ENCODE measurements at places on chromosomes 5 and 9.

- DNase-seq, result no peak
Observed at GRCh38 chr5:151121665-151122064, 35.9 kb downstream of the ANXA6 start.

DNA sequence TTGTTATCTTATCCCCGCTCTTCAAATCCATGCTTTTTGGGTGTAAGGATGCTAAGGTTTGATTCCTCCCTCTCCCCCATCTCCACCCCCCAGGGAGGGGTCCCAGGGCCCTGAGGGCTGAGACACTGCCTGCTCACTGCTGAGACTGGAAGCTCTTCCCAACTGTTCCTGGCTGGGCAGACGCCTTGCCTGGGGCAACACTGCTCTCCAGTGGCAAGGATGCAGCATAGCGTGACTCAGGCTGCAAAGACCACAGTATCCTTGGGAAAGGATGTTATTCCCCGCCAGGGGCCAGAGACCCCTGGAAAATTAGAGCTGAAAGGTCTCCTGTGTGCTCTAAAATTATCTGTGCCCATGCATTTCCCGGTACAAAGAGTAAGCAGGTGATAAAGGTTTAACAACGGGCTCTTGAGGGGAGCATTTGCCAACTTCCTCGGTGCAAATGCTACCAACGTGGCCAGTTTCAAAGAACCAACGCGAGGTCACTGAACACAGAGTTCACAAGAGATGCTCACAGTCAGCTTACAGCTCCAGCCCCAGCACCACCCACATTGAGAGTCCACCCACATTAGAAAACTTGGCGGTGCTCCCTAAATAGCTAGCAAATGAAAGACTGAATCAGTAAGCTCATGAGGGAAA is 271.9 kb downstream of the NSG2 start:
- DNase-seq, result no peak

DNA sequence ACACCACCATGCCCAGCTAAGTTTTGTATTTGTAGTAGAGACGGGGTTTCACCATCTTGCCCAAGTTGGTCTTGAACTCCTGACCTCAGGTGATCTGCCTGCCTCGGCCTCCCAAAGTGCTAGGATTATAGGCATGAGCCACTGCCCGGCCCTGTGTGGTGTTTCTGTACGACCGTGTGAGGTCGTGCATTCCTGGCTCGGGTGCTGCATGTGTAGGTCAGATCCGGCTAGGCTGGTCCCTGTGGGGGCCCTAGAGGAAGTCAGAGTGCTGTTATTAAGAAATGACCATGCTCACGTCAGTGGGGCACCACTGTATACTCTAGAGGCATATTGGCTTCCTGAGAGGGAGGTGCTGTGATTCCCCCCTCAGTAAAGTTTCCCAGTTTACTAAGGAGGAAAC is 13.7 kb downstream of the WNK2 start:
- DNase-seq, result no peak

DNA sequence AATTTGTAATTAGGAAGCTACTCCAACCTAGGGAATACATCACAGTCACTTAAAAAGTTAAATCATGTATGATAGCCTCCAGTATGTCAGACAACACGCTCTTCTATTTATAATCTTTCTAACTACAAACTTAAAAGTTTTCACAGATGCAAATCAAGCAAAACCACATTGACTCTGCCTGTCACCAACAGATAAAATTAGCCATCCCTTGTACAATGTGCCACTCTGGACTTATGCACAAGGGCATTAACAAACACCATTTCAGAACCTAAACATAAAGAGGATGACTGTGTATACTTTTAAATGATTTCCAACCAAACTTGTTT is 14.7 kb downstream of the ERP44 start:
- no peak for DNase-seq
